ENCODE measurements at places on chromosomes 6 and 20.

- DNase-seq: no peak
- H3K4me1 ChIP-seq: no peaks in the 10 kb centered on the region
- no peak overlapping the region for H3K27ac ChIP-seq
- no peaks in the 10 kb centered on the region for H3K36me3 ChIP-seq
- H3K27me3 ChIP-seq: no peaks in the 10 kb centered on the region
These were observed 99.0 kb downstream of the TBX18 start for GRCh38 chr6:84665401-84665800.

GRCh38 chr6:17418281-17419188, 25.1 kb downstream of the CAP2 start:
- no peaks in the 10 kb centered on the region for H3K36me3 ChIP-seq
- no peak for DNase-seq
- no peak overlapping the region for H3K4me3 ChIP-seq
- H3K27me3 ChIP-seq: no peaks in the 10 kb centered on the region

- H3K36me3 ChIP-seq: no peaks in the 10 kb centered on the region
- H3K4me3 ChIP-seq: no peak overlapping the region
- DNase-seq: no peak
- H3K27ac ChIP-seq: no peak overlapping the region
These were observed 39.4 kb upstream of the MYLIP start for GRCh38 chr6:16089232-16090062.

GRCh38 chr20:46242390-46242789, 65.9 kb downstream of the CDH22 start:
- peaks cover 22% of the 10 kb centered on the region for H3K27me3 ChIP-seq
- no peaks in the 10 kb centered on the region for H3K36me3 ChIP-seq
- H3K4me3 ChIP-seq: no peak overlapping the region
- no peak overlapping the region for H3K27ac ChIP-seq

GRCh38 chr6:43724914-43725642, 37.5 kb upstream of the MRPS18A start:
- peak; percentile 89 for DNase-seq
- H3K27ac ChIP-seq: peak overlapping the region; percentile 5
- peaks cover 20% of the 10 kb centered on the region for H3K4me1 ChIP-seq
- no peaks in the 10 kb centered on the region for H3K36me3 ChIP-seq

- no peaks in the 10 kb centered on the region for H3K36me3 ChIP-seq
- DNase-seq: no peak
- no peaks in the 10 kb centered on the region for H3K27me3 ChIP-seq
- H3K4me3 ChIP-seq: no peak overlapping the region
These were observed 155.2 kb upstream of the UST start for GRCh38 chr6:148591656-148592055.

DNA sequence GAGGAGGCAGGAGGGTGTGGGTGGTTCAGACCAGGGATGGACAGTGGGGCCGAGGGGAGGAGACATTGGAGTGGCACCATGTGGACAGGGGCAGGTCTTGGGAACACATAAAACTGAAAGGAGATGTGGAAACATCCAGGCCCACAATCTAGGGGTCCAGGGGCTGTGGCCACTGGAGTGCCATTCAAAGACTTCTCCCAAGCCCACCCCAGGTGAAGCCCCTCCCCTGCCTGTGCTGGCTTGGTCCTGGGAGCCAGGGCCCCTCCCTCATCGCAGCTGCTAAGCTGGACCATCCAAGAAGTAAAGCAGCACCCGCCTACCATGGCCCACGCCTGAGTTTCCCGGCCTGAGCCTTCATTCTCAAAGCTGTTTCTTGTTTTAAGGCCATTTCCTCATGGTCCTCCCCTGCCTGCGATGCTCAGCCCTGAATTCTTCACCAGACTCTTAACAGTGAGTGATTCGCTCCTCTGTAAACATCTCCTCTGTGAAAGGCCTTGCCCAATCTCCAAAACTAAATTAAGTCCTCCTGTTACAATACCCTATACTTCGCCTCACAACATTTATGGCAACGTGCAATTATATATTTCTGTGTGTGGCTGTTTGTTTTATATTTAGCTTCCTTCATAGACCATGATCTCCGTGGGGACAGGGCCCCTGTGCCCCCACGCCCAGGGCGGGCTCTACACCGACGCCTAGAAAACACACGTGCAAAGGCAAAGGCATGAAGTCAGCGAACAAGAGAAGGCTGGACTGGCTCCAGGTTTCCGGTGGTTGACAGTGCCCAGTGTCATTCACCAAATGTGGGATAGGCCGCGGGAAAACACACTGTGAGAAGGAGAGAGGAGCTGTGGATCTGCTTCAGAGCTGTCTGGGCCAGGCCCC, 267.8 kb downstream of the ERMARD start:
- DNase-seq: no peak
- H3K27me3 ChIP-seq: no peaks in the 10 kb centered on the region
- H3K4me3 ChIP-seq: no peak overlapping the region
- H3K4me1 ChIP-seq: no peaks in the 10 kb centered on the region
- no peak overlapping the region for H3K27ac ChIP-seq

GRCh38 chr6:113995634-113996033, 24.7 kb upstream of the HDAC2 start:
- no peaks in the 10 kb centered on the region for H3K36me3 ChIP-seq
- H3K4me3 ChIP-seq: no peak overlapping the region
- no peaks in the 10 kb centered on the region for H3K27me3 ChIP-seq
- no peaks in the 10 kb centered on the region for H3K4me1 ChIP-seq
- H3K27ac ChIP-seq: no peak overlapping the region

DNA sequence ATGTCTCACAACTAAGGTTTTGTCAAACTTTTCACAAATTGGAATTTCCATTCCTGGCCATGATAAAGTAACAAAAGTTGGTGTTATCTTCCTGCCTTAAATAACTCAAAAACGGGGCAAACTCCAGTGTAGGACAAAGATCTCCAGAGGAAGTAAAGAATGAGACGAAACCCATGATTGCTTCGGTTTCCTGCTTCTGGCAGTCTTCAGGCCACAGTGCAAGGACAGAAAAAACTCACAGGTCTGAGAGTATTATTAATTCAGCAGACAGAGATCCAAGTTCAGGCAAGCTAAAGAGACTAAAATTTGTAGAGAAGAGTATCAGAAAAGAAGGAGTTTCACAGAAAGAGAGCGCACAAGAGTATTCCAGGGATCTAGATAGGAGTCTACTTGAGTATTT, 64.8 kb upstream of the RCAN2 start:
- H3K4me1 ChIP-seq: peaks cover 20% of the 10 kb centered on the region
- H3K27me3 ChIP-seq: no peaks in the 10 kb centered on the region
- no peaks in the 10 kb centered on the region for H3K36me3 ChIP-seq
- DNase-seq: no peak
- no peak overlapping the region for H3K4me3 ChIP-seq
- H3K27ac ChIP-seq: peak overlapping the region; percentile 44

DNA sequence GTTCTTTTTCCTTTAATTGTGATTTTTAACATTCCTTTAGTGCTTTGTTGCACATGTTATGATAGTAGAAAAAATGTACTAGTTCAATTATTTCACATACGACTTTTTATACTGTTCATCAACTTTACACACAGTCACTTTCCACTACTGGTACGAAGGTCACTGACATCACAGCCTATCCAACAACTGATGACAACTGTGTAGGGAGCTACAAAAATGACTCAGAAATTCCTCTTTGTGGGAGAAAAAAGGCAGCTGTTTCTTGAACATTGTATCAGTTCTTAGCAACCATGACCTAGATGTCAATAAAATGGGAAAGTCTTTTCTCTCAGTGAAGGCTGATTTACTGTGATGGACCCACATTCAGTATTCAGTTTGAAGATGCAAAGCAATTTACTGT, 7.0 kb upstream of the ID4 start:
- no peaks in the 10 kb centered on the region for H3K27me3 ChIP-seq
- H3K36me3 ChIP-seq: no peaks in the 10 kb centered on the region
- DNase-seq: no peak
- H3K4me1 ChIP-seq: no peaks in the 10 kb centered on the region

DNA sequence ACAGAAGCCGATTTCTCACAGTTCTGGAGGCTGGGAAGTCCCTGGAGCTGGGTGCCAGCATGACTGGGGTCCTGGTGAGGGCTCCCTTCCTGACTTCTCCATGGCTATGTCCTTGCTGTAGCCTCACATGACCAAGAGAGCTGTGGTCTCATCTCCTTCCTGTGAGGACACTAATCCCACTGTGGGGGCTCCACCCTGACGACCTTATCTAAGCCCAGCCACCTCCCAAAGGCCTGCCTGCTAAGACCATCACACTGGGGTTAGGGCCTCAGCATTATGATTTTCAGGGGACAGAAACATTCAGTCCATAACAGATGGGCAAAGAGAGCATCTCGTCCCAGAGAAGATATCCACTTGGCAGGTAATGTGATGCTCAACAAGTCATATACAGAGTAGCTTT, 16.8 kb downstream of the RPP40 start:
- no peak overlapping the region for H3K4me3 ChIP-seq
- DNase-seq: no peak
- no peaks in the 10 kb centered on the region for H3K27me3 ChIP-seq
- H3K4me1 ChIP-seq: no peaks in the 10 kb centered on the region
- H3K27ac ChIP-seq: no peak overlapping the region

All from B cell (primary cell).